ENCODE measurements at places on chromosomes 13 and 19.

DNA sequence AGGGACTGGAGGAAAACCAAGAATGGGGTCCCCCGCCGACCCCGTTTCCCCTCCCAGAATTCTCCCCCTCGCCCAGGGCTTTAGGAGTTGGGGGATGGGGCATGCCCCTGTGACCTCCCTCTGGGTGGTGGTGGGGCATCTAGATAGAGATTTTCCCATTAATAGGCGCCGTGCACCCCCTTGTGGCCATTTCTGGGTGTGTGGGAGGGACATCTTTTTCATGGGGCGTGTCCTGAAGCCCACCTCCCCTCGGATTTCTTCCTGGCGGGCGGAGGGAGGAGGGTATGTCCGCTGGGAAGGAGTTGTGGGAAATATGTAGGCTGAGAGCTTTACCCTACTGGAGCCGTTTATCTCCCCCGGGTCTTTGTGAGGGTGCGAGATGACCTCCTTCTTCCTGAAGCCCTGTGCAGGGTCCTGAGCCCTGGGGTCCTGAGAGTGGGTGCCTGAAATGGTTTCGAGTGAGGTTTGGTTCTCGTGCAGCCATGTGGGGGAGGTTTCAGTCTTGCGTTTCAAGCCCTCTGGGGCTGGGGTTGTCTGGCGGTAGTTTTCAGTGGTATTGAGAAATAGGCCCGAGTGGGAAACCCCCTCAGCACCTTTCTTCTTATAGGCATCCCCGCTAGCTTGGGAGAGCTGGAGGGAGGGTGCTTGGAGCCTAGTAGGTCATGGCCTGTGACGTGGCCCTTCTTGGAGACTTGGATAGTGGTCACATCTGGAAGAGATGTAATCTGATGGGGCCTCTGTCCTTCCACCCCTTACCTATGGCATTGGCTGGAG lies 1.0 kb downstream of the PRMT1 start:
- peak; percentile 75 for DNase-seq

DNA sequence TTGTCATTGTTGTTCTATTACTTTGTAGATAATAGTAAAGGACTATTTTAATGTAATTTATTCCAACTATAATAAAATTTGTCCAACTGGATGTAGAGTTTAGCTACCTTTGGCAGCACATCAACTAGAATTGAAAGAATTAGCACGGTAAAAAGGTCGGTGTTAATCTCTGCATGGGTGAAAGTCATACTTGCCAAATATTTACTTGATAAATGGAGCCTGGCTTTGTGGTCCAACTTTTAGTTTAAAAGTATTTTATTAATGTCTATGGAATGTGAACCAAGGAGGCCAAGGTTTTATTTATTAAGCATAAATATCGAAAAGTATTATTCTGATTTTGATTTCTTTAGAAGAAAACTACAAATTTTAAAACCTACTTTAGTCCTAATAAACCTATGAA lies 1389.0 kb downstream of the PCDH9 start:
- no peak for DNase-seq

GRCh38 chr13:90238413-90238812 lies 1109.1 kb upstream of the MIR17HG start:
- no peak for DNase-seq

DNA sequence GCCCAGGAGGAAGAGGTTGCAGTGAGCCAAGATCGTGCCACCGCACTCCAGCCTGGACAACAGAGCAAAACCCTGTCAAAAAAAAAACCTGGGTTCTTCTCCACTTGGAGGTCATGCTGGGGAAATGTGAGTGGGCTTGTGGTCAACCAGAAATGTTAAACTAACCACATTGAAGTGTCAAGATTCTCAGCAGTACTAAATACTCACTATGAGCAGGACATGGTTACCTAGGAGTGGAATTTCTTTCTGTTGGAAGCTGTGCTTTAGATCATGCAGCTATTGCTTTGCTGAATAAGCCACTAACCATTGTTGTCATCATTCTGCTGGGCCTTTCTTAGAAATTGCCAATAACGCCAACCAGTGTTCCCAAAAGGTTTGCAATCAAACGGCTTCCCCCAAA lies 253.3 kb upstream of the TSHZ3 start:
- DNase-seq, result no peak

GRCh38 chr13:42369071-42369797 lies 97.3 kb downstream of the AKAP11 start:
- DNase-seq, result peak; percentile 59

DNA sequence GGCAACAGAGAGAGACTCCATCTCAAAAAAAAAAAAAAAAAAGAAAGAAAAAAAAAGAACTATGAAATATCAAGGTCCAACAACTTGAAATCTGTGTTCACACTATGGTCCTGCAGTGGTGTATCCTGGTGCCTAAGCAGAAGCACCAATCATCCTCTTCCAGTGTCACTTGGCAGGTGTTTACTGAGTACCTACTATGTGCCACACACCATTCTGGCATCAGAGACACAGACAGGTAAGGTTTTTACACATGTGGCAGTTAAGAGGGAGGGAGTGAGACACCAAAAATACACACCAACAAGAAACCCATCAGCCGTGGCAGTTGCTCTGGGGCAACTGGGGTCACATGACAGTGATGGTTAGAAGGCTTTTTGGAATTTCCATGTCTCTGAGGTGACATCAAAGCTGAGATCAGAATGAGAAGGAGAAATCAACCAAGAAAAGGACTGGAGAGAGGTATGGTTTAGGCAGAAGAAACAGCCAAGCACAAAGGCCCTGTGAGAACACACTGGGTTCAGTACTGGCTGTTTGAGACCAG lies 17.6 kb downstream of the PBX4 start:
- no peak for DNase-seq

DNA sequence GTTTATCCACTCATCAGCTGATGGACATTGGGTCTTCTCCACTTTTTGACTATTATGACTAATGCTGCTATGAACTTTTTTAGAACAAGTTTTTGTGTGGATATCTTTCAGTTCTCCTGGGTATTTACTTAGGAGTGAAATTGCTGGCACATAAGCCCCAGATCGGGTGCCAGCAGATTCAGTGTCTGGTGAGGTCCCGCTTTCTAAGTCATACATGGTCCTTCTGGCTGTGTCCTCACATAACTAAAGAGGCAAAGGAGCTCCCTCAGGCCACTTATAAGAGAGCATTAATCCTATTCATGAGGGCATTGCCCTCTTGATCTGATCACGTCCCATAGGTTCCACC lies 600 bp upstream of the ZNF226 start:
- DNase-seq, result no peak

- peak; percentile 93 for DNase-seq
Measured at GRCh38 chr19:46856062-46857022, 4.5 kb upstream of the ARHGAP35 start.

DNA sequence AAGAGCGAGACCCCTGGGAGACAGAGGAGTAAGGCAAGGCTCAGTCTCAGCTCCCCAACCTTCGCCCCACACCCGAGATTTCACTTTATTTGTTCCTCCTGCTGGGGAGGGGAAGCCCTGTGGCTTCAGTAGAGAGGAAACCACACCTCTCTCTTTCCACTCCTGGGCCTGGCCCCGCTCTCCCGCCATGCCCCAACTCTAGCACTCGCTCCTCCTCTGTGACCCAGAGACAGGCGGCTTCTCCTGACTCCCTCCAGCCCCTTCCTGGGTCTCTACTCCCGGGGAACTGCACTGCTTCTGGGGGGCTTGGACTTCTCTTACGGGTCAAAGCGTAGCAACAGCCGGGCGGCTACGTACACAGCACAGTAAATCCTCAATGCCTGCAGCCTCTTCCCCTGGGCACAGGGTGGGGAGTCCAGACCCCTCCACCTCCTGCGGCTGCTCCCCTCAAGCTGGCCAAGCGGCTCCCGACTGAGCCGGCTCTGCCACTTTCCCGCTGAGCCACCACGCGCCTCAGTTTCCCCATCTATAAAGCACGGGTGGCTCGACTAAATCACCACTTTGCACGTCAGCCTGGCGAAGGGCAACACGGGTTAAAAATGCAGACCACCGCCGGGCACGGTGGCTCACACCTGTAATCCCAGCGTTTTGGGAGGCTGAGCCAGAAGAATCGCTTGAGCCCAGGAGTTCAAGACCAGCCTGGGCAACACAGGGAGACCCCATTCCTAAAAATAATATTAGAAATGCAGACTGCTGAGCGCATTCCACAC lies 1.4 kb downstream of the RNF126 start:
- peak; percentile 51 for DNase-seq
